ENCODE measurements at places on chromosomes 5 and 9.

DNA sequence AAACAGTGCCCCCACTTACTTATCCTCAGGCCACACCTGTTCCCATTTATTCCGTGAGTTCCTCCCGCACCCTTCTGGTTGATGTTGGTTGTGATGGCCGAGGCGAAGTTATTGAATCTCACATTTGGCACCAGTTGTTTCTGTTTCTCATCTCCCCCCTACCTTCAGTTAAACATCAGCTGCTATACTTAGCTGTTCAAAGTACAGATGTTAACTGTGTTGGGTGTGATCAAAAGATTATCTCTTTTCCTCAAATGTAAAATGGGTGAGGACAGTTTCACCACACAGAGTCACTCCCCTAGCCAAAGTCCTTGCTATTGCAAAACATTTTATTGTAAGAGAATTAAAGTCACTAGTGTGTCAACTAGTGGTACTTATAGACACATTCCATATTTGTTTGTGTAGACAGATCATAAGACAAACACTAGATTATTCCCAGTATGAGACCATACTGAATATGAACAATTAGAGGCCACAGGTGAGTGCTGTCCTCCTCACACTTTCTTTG, 43.2 kb upstream of the PRSS3 start:
- no peak for DNase-seq

- DNase-seq = no peak
Measured at GRCh38 chr5:133508845-133509741, 103.2 kb downstream of the FSTL4 start.

GRCh38 chr5:6510132-6510531, 61.5 kb downstream of the UBE2QL1 start:
- no peak for DNase-seq

GRCh38 chr9:127369428-127369827, 27.5 kb upstream of the SLC2A8 start:
- DNase-seq = no peak

DNA sequence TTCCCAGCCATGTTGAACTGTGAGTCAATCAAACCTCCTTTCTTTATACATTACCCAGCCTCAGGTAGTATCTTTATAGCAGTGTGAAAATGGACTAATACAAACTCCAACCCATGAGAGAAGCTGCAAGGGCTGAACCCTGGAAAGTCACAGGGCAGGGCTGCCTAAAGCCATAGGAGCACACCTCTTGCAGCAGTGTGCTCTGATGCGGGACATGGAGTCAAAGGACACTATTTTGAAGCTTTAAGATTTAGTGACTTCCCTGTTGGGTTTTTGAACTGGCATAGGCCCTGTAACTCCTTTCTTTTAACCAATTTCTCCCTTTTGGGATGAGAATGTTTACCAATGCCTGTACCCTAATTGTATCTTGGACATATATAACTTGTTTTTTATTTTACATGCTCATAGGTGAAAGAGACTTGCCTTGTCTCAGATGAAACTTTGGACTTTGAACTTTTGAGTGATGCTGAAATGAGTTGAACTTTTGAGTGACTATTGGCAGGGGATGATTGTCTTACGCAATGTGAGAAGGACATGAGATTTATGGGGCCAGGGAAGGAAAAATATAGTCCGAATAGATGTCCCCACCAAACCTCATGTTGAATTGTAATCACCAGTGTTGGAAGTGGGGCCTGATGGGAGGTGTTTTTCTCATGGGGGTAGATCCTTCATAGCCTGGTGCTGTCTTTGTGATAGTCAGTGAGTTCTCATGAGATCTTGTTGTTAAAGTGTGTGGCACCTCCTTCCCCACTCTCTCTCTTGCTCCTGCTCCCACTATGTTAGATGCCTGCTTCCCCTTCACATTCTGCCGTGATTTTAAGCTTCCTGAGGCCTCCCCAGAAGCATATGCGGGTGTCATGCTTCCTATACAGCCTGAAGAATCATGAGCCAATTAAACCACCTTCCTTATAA, 159.5 kb upstream of the SPEF2 start:
- DNase-seq = no peak

DNA sequence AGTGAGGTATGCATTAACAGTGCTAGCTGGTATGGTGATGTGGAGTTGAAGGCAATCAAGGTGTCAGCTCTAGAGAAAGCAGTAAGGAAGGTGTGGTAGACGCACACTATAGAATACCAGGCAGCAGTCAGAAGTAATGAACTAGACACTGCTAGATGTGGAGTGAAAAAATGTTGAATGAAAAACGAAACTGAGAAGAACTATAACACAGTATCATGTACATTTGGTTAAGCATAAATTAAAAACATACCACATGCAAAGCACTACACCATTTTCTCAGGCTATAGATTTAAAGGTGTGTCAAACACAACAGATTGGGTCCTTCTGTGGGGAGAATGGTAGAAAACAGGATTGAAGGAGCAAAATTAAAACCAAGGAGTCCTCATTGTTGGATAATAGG, 15.4 kb downstream of the ZNF622 start:
- no peak for DNase-seq

- DNase-seq = no peak
Measured at GRCh38 chr5:136957428-136957827, 541.7 kb downstream of the SPOCK1 start.

- DNase-seq = no peak
Measured at GRCh38 chr5:39525271-39525670, 100.5 kb upstream of the DAB2 start.

GRCh38 chr5:178231539-178232123, 971 bp downstream of the PHYKPL start:
- DNase-seq = no peak

DNA sequence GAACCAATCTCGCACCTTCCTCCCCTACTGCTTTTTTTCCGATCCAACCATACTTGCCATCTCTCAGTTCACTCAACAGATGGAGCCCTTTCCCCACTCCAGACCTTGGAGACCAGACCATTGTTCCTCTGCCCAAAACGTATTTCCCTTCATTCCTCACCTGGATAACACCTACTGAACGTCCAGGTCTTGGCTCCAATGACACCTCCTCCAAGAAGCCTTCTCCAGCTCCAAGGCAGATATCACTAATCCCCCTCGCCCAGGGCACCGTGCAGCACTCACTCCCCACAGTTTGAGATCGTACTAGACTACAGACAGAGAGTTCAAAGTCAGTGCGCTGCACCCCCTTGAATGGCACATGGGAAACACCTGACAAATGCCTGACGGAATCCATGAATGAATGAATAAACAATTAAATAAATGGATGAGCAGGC, 47.1 kb upstream of the AKNA start:
- peak; percentile 60 for DNase-seq

DNA sequence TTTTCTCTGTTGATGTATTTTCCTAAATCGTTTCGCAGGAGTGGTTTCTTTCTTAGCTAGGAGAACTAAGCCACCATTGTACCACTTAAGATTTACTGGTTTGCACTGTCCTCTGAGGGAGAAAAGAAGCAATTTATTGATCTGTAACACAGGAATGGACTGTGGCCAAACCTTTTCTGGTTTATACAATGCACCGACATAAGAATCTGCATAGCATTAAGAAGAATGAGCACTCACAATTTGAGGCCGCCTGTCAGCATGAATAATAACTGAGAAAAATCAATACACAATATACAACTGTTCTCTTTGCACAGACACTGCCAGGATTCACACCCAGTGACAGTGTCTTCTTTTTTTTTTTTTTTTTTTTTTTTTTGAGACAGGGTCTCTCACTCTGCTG, 168.6 kb upstream of the DMRT1 start:
- DNase-seq = no peak

- DNase-seq = no peak
Measured at GRCh38 chr9:134215699-134216448, 51.5 kb upstream of the RNU6ATAC start.

- peak; percentile 2 for DNase-seq
Measured at GRCh38 chr5:148179234-148179824, 11.0 kb downstream of the SPINK14 start.

GRCh38 chr5:135392256-135392655, 6.8 kb downstream of the MACROH2A1 start:
- DNase-seq = no peak

DNA sequence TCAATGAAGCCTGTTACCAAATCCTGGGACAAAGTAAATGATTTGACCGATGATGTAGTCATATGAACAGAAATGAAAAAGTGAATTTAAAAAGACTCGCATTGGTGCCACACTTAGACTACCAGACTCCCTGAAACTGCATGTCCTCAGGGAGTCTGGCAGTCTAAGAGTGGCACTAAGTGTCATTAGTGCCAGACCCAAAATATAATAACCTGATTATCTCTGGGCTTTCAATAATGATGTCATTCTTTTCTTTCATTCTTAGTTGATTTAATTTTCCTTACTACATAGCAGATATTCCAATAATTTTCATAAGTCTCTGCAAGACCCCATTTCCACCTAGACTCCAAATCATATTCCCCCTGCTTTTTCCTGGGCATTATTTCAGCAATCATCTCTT, 59.0 kb downstream of the OR2K2 start:
- no peak for DNase-seq

DNA sequence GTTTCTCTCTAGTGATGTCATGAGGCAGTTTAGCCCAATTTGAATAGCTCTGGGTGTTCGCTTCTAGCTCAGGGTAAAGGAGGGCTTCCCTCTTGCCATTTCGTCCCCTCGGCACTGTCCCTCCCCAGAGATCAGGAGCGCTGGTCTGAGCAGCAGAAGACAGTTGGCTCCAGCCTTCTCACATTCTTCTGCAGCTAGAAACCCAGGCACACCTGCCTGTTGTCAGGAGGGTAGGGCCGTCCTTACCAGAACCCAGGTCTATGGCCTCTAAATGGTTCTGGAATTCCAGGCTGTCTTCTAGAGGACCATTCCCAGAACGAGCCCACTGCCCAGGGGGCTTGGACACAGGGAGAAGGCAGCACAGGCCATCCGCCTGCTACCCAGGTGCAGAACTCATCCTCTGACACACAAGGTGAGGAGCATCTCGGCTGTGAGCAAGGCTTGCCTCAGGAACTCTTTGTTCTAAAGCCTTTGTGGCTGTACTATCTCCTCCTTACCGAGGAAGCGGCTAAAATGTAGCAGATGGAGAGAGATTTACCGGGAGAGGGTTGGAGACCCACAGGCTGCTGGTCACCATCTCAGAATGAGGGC, 255.6 kb upstream of the IRX2 start:
- no peak for DNase-seq

DNA sequence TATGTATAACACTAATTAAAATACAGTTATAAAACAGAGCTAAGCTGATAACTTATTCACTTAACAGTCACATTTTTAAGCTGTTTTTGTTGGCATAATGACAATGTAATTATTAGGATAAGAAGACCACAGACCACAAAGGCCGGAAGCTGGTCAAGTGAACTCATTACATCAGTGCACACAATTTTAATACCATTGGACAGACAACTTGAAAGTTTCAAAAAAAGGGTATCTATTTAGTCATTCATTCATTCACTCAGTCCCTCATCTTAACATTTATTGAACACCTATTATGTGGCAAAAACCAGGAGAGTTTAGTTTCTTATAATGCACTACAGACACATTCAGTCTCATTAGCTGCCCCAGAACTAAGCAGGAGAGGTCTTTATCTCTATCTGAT, 11.6 kb downstream of the ERP44 start:
- no peak for DNase-seq

DNA sequence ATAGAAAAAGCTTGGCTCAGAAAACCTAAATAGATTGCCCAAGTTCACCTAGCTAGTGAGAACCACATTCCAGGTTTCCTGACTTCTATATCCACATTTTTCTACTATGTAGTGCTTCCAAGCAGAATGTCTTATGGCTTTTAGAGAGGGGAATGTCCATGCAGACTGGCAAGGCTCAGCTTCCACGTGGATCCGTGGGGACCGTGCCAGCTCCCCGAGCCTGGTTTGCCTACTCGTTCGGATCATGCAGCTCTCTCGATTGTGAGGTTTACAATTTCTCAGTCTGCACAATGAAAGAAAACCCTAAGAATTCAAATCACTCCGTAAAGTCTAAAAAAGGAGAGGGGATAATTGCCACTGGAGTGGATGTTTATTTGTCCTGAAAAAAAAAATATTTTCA, 256.5 kb upstream of the NR4A3 start:
- DNase-seq = no peak

- no peak for DNase-seq
Measured at GRCh38 chr5:83475391-83475863, 3.9 kb downstream of the VCAN start.

- no peak for DNase-seq
Measured at GRCh38 chr9:110846215-110846614, 177.6 kb downstream of the MUSK start.

GRCh38 chr9:88738709-88739108, 203.7 kb downstream of the NXNL2 start:
- no peak for DNase-seq

GRCh38 chr9:89915187-89915586, 310.4 kb downstream of the GADD45G start:
- DNase-seq = no peak

DNA sequence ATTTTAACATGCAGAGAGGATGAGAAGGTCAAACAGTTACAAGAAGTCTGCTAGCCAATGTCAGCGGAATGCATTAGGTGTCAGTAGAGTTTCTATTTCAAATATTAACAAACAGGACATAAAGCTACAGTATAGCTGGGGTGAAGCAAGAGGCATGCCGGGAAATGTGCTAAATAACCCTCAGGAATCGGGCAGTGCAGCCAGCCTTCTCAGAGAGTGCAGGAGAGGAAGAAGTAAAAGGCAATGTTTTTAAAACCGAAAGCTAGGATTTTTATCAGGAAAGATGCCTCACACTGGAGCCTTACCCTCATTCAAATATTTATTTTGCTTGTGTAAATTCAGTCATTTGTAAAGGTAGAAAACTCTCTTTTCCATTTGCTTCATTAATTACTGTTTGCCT, 59.1 kb upstream of the SH3GL2 start:
- peak; percentile 19 for DNase-seq

DNA sequence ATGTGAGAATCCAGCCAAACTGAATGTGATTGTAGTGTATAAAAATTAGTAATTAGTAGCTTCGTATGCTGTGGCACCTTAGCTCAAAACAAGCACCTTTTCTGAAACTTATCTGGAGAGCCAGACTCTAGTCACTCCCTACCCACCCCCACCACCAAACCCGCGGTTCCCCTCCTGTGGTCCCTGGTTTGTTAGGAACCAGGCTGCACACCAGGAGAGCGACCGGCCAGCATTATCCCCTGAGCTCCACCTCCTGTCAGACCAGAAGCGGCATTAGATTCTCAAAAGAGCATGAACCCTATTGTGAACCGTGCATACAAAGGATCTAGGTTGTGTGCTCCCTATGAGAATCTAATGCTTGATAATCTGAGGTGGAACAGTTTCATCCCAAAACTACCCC, 498.6 kb downstream of the CHSY3 start:
- DNase-seq = no peak

Measured in cerebellum (tissue), 4 donors.